ENCODE measurements at places on chromosomes 7 and 10.

DNA sequence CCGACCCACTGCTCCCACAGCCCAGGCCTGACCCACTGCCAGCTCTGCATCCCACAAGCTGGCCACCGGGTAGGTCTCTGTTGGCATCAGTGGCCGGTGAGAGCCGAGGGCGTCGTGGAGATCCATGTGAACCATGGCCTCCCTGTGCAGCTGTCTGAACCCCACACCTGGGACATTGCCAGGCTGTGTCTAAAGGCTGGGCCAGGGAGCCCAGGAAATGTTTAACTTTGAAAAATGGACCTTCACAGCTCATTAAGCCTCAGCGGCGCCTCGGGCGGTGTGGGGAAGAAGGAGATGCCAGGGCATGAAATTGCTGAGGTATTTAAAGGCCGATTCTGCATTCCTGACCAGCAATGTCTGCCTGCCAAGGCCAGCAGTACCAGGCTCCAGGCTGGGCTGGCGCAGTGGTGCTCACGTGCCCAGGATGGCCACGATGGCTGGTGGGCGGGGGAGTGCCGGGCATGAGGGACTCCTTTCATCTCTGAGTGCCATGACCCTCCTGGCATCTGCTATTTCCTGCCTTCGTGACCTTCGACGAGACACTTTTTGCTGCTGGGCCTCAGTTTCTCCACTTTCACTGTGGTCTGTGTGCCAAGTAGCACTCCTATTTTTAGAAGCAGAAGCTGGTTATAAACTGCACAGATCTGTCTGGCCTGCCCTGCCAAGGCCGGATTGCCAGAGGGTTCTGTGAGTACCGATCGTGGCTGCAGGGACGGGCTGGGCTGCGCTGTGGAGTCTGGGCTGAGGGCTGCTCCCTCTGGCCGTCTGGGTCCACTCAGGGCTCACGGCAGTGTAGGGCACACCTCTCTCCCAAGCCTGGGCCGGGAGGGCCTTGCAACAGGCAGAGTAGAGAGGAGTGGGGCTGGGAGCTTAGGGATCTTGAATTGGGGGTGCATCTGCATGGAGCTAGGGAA, 21.8 kb downstream of the ELFN1 start:
- DNase-seq, result peak; percentile 33

- no peak for DNase-seq
Measured at GRCh38 chr10:131787961-131788360, 112.8 kb upstream of the PPP2R2D start.

GRCh38 chr7:83947260-83947659, 247.3 kb downstream of the SEMA3A start:
- DNase-seq, result no peak

DNA sequence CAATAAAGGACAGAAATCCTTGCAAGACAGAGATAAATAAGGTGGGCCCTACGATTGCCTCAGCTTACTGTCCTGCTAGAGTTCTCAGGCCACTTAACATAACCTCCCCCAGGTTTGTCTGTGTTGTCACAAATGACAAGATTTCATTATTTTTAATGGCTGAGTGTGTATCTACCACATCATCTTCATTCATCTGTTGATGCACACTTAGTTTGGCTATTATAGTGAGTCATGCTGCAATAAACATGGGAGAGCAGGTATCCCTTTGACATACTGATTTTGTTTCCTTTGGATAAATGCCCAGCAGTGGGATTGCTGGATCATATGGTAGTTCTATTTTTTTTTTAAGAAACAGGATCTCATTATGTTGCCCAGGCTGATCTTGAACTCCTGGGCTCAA, 60.6 kb downstream of the PRTFDC1 start:
- no peak for DNase-seq

DNA sequence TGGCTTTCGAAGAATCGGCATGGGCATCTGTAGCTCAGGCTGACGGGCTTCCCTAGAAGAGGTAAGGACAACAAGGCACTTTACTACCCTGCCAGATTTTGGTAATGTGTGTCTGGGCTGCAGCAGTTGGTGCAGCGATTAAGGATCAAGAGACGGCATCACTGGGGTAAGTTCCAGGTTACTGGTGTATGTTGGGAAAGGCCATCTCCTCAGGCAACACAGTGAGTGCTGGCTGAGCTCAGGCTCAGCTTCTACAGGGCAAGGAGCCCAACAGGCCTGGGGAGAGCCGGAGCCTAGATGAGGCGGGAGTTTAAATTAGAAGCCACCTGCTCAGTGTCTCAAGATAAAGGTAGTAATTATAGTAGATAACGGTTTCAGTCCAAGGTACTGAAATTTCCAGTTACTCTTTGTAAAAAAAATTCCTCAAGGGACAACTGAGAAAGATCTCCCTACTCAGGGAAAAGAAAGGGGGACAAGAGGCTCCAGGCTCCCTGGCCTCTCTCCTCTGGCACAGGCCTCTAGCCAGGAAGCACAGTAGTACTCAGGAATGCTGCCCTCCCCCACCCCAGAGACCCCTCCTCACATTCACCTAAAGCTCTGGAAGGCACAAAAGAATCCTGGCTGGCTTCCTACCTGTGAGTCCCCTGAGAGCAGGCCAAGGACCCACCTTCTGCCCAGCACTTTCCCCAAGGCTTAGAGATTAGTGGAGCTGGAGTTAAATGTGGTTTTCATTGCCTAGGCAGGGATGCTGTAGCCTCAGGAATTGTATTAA, 3.9 kb downstream of the CXCL12 start:
- no peak for DNase-seq

DNA sequence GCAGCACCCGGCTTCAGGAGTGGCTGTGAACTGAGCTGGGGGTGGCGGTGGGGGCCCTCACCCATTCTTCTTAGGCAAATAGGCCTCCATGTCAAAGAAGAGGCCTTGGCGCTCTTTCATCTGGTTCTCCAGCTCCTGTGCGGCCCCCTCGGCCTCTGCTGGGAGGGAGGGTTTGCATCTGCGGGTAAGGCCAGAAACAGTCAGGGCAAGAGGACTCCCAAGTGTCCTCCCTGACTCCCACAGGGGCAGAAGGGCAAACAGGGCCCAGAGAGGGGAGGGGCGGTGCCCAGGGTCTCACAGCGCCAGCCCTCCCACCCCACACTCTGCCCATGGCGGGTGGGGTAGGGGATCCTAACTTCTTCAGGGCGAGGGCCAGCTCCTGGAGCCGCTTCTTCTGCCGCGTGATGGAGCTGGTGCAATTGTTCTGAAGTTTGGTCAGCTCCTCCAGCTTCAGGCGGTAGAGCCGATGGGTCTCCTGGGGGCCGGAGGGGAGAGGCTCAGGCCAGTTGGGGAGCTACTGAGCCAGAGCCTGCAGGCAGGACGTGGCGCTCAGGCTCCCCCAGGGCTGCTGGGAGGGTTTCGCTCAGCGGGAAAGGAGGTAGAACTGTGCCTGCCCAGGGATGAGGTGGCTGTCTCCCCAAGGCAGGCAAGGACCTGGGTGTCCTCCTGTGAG, 2.2 kb downstream of the TMEM120A start:
- no peak for DNase-seq

DNA sequence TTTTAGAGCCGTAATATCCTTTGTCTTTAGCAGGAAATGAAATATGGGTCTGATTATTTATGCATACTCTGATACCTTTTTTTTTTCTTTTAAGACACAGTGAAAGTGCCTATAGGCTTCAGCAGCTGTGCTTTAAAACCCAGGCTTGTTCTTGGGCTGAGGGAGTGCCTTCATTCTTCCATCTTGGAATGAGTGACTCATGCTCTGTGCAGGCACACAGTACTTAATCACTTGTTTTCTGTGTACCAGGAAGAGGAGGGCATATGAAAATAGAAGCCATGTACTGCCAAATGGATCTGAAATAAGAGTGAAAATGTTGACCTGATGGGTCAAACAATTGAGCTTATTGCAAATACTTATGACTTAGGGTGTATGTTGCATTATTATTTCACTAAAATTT, 12.0 kb downstream of the INPP5F start:
- no peak for DNase-seq

DNA sequence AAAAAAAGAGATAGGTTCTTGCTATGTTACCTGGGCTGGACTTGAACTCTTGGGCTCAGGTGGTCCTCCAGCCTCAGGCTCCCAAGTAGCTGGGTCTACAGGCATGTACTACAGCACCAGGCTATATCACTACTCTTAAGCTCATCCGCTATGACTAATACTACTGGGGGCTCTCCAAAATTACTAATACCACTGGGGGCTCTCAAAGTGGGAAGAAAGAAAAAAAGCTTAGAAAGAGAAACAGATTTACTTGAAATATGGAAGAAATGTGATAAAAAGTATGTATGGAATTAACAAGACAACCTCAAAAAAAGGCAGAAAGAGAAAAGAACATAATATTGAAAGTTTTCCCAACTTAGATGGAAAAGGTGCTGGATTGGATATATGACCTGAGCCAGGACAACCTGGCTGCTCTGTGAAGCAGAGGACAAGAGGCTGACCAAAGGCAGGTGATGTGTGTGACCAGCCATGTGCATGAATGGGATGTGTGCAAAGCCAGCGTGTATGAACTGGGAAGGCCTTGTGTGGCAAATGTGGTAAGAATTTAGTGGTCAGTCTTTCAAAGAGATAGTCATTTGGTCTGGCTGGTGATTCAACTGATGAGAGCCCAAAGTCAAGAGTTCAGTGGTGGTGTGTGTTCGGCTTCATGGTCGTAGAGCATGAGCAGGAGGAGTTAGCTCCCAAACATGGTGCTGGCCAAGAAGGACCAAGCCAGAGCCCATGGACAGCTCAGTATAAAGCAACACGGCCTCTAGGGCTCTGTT, 232.4 kb upstream of the KLF14 start:
- no peak for DNase-seq

- DNase-seq, result no peak
Measured at GRCh38 chr7:2301511-2301863, 12.8 kb downstream of the SNX8 start.

DNA sequence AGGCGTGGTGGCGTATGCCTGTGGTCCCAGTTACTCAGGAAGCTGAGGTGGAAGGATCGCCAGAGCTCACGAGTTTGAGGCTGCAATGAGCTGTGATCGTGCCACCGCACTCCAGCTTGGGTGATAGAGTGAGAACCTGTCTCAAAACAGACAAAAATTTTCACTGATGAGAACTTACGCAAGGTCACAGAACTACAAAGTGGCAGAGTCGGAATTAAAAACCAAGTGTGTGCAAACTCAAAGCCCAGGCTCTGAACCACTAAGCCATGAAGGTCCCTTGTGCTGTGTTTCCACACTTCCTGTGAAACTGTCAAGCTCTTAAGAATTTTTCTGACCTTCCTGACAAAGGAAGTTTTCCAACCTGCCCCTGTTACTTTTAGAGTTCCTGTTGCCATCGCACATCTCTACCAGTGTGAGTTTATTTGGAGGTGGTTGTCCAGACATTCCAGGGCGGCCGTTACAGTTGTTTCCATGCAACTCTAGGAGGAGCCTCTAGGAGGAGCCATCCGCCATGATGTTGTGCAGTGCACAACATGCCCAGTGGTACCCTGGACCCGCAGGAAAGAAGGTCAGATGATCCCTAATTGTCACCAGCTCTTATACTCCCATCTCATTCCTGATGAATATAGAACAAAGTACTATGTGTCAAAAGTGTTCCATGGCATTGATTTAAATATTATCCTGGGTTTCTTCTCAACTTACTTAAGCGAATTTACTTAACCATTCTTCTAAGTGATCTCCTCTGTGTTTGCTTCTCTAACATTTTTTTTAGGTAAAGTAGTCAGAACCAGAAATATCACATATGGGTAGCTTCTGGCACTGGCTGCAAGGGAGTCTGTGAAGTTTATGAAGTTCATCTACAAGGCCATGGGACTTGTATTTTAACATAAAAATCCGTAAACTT, 49.0 kb upstream of the LYZL1 start:
- DNase-seq, result no peak

- DNase-seq, result no peak
Measured at GRCh38 chr10:228366-228765, 93.1 kb downstream of the ZMYND11 start.

DNA sequence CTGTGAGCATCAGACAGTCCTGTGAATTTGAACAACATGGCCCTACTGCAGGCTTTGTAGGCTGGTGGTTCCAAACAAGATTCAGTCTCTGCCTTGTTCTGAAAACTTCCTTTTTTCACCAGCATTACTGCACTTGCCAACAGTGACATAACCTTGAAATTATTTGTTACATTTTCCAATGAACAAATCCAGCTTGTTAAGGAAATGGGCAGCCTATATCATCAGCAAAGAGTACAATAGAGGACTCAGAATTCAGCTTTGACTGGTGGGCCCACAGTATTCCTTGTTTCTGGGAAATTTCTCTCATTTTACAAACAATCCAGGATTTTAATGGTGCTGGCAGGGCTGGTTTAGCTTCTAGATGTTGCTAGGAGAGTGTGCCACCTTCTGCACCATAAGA, 703.7 kb upstream of the FZD8 start:
- peak; percentile 23 for DNase-seq

GRCh38 chr7:140691376-140692045, 5.0 kb upstream of the NDUFB2 start:
- no peak for DNase-seq

- no peak for DNase-seq
Measured at GRCh38 chr7:33781796-33782195, 123.5 kb upstream of the BMPER start.

DNA sequence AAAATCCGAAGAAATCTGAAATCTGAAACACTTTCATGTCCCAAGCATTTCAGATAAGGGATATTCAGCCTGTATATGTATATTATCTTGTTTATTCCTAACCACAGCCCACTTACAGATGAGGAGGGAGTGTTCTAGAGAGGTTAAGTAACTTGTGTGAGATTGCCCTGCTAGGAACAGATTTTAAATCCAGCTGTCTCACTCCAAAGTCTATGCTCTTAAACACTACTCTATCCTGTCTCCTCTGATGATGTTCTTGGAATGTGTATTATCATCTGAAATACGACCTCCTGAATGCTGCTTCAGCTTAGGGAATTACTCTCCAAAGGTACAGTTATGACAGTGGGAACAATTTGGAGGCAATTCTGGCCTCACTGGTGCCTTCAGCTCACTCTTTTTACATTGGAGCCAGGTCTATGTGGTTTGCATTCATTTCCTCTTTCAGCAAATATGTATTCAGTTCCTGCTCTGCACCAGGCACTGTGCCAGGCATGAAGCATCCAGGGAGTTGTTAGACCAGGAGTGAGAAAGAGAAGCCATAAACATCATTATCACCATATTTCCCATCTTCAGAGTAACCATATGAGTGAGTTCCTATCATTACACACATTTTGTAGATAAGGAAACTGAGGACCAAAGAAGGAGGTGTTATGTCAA, 70.2 kb downstream of the NOC3L start:
- no peak for DNase-seq

DNA sequence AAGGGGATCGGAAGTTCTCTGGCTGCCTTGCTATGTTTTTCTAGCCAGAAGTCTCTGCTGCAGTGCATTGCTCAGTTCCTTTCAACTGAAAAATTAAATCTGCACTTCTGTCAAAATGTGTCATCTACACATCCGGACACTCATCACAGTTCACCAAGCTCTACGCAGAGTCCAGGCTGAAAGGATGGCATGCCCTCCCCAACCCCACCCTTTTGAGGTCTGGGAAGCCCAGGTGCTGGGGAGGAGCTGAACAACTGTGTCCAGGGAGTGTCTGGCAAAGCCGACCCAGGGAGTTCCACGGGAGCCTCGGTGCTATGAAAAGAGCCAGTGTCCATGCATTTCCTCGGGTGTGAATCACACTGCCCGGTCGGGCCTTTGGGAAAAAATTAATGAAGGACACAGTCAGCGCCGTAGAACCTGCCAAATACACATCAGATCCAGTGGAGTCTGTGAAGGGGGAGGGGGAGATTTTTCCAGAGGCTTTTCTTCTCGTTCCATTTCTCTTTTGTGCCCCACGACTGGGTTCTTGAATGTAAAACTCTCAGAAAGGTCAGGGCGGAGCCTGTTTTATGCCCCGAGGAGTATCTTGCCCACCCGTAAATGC, 757 bp upstream of the PALS2 start:
- peak; percentile 47 for DNase-seq

Data from hypothalamus (tissue), 51 donors.